Hepatocyte (in vitro differentiated cells): ENCODE measurements at places on chromosomes 13 and 19. TPM values are rescaled to one million over a fixed set of nuclear protein-coding genes. Genes with fewer than 3 reads are reported as not detected.
A peak's percentile ranks its signal among the peaks of the same experiment; 100 is the strongest.

PSG2 gene
- not detected in 2 replicates for total RNA-seq

CEACAM19 gene
- total RNA-seq: 2.8 and 5.1 TPM in 2 replicates

MAST1 gene
- 0.20 and 0.32 TPM in 2 replicates for total RNA-seq

DNA sequence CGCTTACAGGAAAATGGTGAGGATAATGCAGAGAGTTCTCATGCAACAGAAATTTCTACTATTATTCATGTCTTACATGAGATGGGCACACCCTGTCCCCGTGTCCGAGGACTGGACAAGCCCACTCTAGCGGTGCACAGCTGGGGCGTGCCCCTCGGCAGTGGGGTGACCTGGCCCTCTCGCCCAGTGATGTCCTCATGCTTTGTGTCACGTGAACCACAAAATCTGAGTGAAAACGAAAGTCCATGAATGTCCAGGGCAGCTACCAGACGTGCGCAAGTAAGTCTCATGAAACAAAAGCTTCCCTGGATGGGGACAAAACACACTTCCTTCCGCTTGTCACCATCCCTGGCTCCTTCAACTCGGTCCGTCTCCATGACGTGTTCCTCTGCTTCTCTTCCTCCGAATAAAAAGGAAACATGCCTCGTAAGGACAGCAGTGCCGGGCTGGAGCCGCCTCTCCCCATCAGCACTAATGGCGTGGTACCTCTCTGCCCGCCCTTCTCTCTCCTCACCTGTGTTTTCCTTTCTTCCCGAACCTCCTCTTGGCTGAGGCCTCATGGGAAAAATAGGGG lies 45.6 kb downstream of the ANKRD10 start:
- H3K27me3 ChIP-seq: no peaks in the 10 kb centered on the region
- peaks cover 15% of the 10 kb centered on the region for H3K4me1 ChIP-seq
- peak overlapping the region; percentile 80 for H3K27ac ChIP-seq
- no peaks in the 10 kb centered on the region for H3K36me3 ChIP-seq

CD79A gene
- 0.37 TPM in 1 of 2 replicates, not detected in the other for total RNA-seq

PLK5 gene
- total RNA-seq: not detected in 2 replicates

- no peaks in the 10 kb centered on the region for H3K27me3 ChIP-seq
- no peak for DNase-seq
- peaks cover 8% of the 10 kb centered on the region for H3K4me1 ChIP-seq
- no peak overlapping the region for H3K27ac ChIP-seq
- no peaks in the 10 kb centered on the region for H3K36me3 ChIP-seq
- no peak overlapping the region for H3K4me3 ChIP-seq
Observed at GRCh38 chr19:16579381-16579780, 7.2 kb upstream of the SLC35E1 start.

CASP14 gene
- not detected in 2 replicates for total RNA-seq

- H3K27ac ChIP-seq: no peak overlapping the region
- H3K27me3 ChIP-seq: no peaks in the 10 kb centered on the region
- DNase-seq: no peak
- H3K36me3 ChIP-seq: no peaks in the 10 kb centered on the region
- H3K4me1 ChIP-seq: peaks cover 5% of the 10 kb centered on the region
- no peak overlapping the region for H3K4me3 ChIP-seq
Observed at GRCh38 chr19:1933244-1933643, 7.7 kb upstream of the CSNK1G2 start.

DNA sequence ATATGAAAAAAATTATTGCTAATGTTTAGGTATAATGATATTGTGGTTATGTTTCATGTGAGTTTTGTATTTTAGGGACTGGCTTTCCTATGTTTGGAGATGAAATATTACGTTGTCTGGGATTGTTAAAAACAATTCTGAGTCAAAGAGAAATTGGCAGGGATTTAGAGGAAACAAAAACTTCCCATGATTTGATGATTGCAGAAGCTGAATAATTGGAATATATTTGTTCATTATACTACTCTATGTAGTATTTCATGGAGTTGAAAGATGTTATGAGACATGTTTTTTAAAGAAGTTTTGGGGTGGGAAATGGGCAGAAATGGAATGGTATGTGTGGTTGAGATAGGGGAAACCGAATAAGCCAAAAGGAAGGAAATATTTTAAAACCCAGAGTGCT lies 1392.9 kb downstream of the EFNB2 start:
- H3K27ac ChIP-seq: no peak overlapping the region
- H3K4me3 ChIP-seq: no peak overlapping the region
- no peaks in the 10 kb centered on the region for H3K27me3 ChIP-seq
- no peaks in the 10 kb centered on the region for H3K4me1 ChIP-seq
- no peak for DNase-seq

UNC13A gene
- total RNA-seq: 0.08 and 0.10 TPM in 2 replicates

SIGLEC8 gene
- 0.13 and 1.2 TPM in 2 replicates for total RNA-seq

- no peak overlapping the region for H3K27ac ChIP-seq
- no peaks in the 10 kb centered on the region for H3K4me1 ChIP-seq
- H3K27me3 ChIP-seq: peaks cover 3% of the 10 kb centered on the region
- H3K36me3 ChIP-seq: no peaks in the 10 kb centered on the region
- no peak overlapping the region for H3K4me3 ChIP-seq
- DNase-seq: no peak
Observed at GRCh38 chr13:26133286-26133685, 81.5 kb upstream of the SHISA2 start.
